Hair follicular keratinocyte (primary cell): ENCODE measurements at places on chromosomes 13 and 19. TPM values are rescaled to one million over a fixed set of nuclear protein-coding genes. Genes with fewer than 3 reads are reported as not detected.

Gene ZNF71
- 7.0 and 8.2 TPM in 2 replicates for total RNA-seq

Gene TBC1D17
- total RNA-seq = 11.6 and 15.2 TPM in 2 replicates

Gene MLNR
- total RNA-seq = not detected in 2 replicates

Gene ELAVL1
- total RNA-seq = 30.1 and 51.3 TPM in 2 replicates

Gene IRGC
- not detected in 2 replicates for total RNA-seq
